Glomerular endothelial cell (primary cell): ENCODE measurements at places on chromosomes 4 and X. TPM values are rescaled to one million over a fixed set of nuclear protein-coding genes. Genes with fewer than 3 reads are reported as not detected.

Gene PHOX2B
- not detected in 2 replicates for total RNA-seq

Gene ATP1B4
- total RNA-seq: not detected in 2 replicates

Gene SMIM31
- total RNA-seq: not detected in 2 replicates

Gene CLTRN
- 0.12 and 2.1 TPM in 2 replicates for total RNA-seq

Gene TMPRSS11F
- total RNA-seq: not detected in 2 replicates

Gene CSAG1
- total RNA-seq: not detected in 2 replicates

Gene SERPINA7
- total RNA-seq: not detected in 2 replicates

Gene AKAP4
- not detected in 2 replicates for total RNA-seq

Gene GAB3
- total RNA-seq: 6.8 and 8.0 TPM in 2 replicates

Gene DDX53
- not detected in 2 replicates for total RNA-seq

Gene ZCCHC12
- 0.29 TPM in 1 of 2 replicates, not detected in the other for total RNA-seq

Gene ERCC6L
- total RNA-seq: 1.2 and 2.0 TPM in 2 replicates

Gene MAGEA4
- total RNA-seq: not detected in 2 replicates

Gene QRFPR
- not detected in 2 replicates for total RNA-seq

Gene SLC10A4
- 0.12 TPM in 1 of 2 replicates, not detected in the other for total RNA-seq

Gene NDUFB11
- 60.7 and 78.8 TPM in 2 replicates for total RNA-seq

Gene CENPVL1
- total RNA-seq: not detected in 2 replicates

Gene ARHGAP36
- not detected in 2 replicates for total RNA-seq

Gene NOP14
- total RNA-seq: 30.1 and 33.2 TPM in 2 replicates

Gene FHDC1
- 0.24 and 0.88 TPM in 2 replicates for total RNA-seq

Gene GUCY1B1
- total RNA-seq: 0.39 and 2.0 TPM in 2 replicates

Gene GPAT3
- total RNA-seq: 1.4 and 4.0 TPM in 2 replicates

Gene BTK
- total RNA-seq: not detected in 2 replicates

Gene TMEM31
- total RNA-seq: not detected in 2 replicates

Gene SEC31A
- total RNA-seq: 252 and 304 TPM in 2 replicates

Gene GRIA2
- total RNA-seq: 0.23 TPM in 1 of 2 replicates, not detected in the other

Gene DMRTC1
- not detected in 2 replicates for total RNA-seq

Gene XAGE1A
- total RNA-seq: not detected in 2 replicates

Gene CXCL3
- 4.3 and 21.2 TPM in 2 replicates for total RNA-seq

Gene GIMD1
- not detected in 2 replicates for total RNA-seq

Gene PRDM5
- total RNA-seq: 2.5 and 6.9 TPM in 2 replicates

Gene DACH2
- total RNA-seq: not detected in 2 replicates

Gene SLC49A3
- total RNA-seq: 6.9 and 10.0 TPM in 2 replicates

Gene RAP2C
- 15.2 and 21.4 TPM in 2 replicates for total RNA-seq

Gene CSN3
- not detected in 2 replicates for total RNA-seq

Gene TENM3
- 12.5 and 40.3 TPM in 2 replicates for total RNA-seq

Gene TBC1D9
- 62.1 and 72.3 TPM in 2 replicates for total RNA-seq

Gene L1CAM
- total RNA-seq: 1.6 and 17.1 TPM in 2 replicates

Gene PDLIM3
- total RNA-seq: 11.4 and 36.2 TPM in 2 replicates

Gene SRP72
- 68.3 and 69.3 TPM in 2 replicates for total RNA-seq

Gene ALB
- not detected in 2 replicates for total RNA-seq

Gene RRAGB
- total RNA-seq: 18.5 and 67.5 TPM in 2 replicates

Gene CCSER1
- 0.35 TPM in 1 of 2 replicates, not detected in the other for total RNA-seq

Gene P2RY8
- total RNA-seq: 0.05 and 0.23 TPM in 2 replicates

Gene PTCHD1
- 0.12 and 0.19 TPM in 2 replicates for total RNA-seq

Gene BMP3
- not detected in 2 replicates for total RNA-seq

Gene PCDH10
- total RNA-seq: 1.3 and 11.2 TPM in 2 replicates

Gene LARP1B
- total RNA-seq: 11.5 and 16.7 TPM in 2 replicates

Gene SYTL5
- 0.06 TPM in 1 of 2 replicates, not detected in the other for total RNA-seq

Gene PABPC1L2B
- not detected in 2 replicates for total RNA-seq

Gene ARMCX4
- total RNA-seq: 5.8 and 7.2 TPM in 2 replicates

Gene HPGDS
- not detected in 2 replicates for total RNA-seq

Gene GATA1
- not detected in 2 replicates for total RNA-seq

Gene TRAPPC11
- total RNA-seq: 28.5 and 33.3 TPM in 2 replicates

Gene GJB1
- not detected in 2 replicates for total RNA-seq

Gene CYBB
- total RNA-seq: not detected in 2 replicates
